Transverse colon (tissue), 4 donors: ENCODE measurements at places on chromosomes 6 and 20. TPM values are rescaled to one million over a fixed set of nuclear protein-coding genes. Genes with fewer than 3 reads are reported as not detected.

- DNase-seq: no peak
Measured at GRCh38 chr6:4125933-4126864, 9.2 kb downstream of the ECI2 start.

DNA sequence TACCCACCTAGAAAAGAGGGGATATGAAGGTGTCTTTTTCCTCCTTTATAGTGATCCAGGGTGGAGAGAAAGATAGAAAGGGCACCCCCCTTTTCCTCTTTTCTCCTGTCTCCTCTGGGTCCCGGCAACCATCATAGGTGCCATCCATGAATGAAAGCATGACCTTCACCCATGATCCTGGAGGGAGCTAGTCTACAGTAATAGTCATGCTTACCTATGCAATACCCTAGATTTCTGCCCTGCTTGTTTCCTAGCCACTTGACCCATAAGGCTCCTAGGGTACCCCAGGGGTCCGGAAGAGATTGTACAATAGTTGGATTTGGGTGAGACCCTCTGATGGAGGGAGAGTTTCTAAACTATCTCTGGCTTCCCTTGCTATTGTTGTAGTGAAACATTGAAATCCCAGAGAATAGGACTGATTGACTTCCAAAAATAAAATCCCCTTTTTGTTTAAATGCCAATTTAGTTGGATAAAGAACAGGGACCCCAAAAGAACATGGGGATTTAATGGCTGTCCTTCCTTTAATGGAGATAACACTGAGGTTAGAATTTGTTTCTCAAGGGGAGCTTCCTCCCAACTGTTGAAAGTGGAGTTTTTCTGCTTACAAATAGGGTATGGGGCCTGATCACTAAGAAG, 366.8 kb upstream of the KHDRBS2 start:
- no peak for DNase-seq

SLC24A3 gene
- total RNA-seq: 4.4 TPM

DNA sequence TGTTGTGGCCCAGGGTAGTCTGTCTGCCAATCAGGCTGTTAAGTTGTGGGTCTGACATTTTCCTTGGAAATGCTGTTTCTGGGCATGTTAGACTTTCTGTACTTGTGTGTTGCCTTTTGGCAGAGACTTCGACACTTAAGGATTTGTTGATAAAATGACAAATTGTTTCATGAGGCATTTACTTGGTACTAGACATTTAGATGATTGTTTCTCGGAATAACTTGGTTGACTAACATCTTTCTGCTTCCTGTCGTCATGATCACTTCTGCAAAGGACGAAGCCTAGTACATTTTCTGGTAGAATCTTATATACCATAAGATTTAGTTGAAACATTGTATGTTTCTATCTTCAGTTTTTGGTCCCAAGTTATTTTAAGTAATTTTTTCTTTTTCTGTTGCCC, 34.1 kb downstream of the UTRN start:
- DNase-seq: no peak

DNA sequence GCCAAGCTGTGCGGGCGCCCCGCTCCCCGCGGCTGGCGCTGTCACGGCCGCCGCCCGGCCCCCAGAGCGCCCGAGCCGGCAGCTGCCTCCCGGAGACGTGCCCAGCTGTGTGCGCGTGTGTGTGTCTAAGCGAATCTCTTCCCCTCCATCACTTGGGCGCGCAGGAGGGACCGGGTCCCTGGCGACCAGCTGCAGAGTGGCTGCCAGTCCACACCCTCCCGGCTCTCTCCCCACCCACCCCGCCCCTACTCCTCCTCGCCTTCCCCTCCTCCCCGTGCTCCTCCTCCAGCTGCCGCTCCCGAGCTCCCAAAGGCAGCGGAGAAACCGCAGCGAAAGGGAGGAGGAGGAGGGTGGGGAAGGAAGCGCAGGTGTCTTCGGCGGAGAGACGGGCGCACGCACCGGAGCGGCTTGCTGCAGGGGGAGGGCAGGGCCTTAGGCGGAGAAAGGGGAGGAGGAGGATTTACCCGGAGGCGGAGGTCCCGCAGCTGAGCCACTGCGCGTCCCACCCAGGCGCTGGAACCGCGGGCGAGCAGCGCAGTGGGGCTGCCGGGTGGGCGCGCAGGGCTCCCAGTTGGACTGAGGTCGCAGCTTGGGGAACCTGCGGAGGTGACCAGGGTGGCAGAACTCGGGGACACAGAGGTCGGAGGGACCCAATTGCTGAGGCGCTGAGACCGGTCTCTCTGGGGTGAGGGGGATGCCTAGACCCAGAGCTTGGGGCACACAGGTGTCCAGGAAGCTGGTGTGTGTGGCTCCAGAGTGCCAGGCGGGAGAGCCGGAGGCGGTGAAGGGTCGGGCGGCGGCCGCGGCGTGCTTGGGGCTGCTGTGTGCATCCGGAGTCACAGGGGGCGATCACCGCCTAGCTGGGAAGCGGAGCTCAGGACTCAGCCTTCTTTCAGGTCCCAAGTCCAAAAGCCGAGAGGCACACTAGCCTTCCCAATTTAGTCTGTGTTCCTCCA, at the start of gene HS3ST5:
TSS of gene HS3ST5 (minus strand) at position 198 of the 956 bp plus-strand sequence. CDS start 280,178 bp downstream, outside the sequence.
- peak; percentile 26 for DNase-seq
